ENCODE measurements at places on chromosomes 7 and 10.

DNA sequence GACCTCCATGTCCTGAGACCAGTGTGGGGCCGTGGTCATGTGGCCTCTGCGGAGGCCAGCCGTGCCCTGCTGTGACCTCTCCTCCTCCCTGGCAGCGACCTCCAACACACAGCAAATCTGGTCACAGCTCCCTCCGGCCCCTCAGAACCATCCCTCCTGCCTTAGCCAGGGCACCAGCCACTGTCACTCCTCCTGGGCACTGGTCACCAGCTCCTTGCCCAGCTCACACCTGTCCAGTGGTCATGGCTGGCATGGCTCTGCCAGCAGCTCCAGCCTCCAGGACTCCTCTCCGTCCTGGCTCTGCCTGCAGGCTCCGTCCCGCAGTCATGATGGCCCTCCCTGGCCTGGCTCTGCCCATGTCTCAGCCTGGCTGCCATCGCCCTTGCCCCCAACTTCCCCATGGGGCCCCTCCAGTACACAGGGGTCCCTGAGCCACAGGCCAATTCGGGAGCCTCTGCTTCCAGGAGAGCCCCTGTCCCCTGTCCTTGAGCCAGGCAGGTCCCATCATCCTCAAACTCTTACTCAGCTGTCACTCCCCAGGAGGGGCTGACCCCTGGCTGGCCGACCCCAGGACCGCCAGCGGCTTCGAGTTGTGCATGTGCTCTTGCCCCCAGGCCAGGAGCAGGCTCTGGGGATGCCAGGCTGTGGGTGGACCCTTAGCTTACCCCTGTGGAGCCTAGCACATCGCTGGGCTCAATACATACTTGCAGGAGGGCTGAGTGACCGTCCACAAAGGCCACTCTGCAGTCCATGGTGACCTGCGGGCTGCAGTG, 92.5 kb downstream of the TCERG1L start:
- no peak for DNase-seq

GRCh38 chr7:29315122-29315891, 120.7 kb downstream of the CHN2 start:
- no peak for DNase-seq

DNA sequence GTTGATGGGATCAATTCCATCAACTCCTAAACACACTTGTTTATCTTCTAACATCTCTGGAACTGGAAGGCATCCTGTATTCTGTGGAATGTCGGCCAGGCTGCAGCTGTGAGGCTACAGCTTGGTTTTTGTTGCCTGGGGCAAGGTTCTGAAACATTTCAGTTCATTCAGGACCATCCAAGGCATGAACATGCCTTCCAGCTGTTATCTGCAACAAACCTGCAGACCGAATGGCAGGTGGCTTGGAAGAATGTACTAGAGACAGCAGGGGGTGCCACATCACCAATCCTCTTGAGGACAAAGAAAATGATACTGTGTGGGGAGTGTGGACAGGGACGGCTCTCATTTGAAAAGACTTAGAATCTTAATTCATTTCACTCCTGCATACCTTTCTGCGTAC, 12.4 kb downstream of the PAPOLB start:
- peak; percentile 34 for DNase-seq

DNA sequence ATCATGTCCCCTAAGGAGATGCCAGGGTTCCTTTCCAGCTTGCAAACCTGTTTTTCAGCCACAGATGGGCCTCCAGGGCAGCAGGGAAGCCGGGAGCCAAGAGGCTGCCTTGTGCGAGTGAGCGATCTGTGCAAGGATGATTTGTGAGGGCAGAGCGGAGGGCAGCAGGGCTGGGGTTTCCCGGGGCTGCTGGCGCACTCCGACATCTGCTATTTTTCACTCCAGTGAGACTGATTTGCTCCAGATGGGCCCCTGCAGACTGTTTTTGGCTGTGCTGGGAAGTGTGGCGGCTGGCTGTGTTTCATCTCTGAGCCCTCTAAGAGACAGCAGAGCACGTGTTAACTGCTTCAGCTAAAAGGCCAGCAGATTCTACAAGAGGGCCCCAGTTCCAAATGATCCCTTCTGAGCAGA, 466.2 kb downstream of the TYW1 start:
- DNase-seq: no peak

- no peak for DNase-seq
Observed at GRCh38 chr10:65684896-65685295, 1240.9 kb upstream of the LRRTM3 start.

DNA sequence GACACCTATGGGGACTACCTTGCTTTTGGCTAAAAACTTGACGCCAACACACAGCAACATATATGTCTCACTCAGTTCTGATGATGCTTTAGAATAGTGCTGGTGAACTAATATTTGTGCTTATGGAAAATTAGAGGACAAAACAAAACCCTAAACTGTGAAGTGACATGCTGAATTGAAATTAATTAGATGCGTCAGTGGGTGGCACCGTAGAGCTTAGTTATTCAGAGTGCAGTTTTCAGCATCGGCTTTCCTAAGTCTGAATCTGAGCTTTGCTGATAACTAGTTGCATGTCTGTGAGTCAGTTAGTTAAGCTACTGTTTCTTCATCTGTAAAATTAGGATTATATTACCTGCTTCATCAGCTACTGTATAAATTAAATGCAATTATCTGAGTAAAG, 245.0 kb upstream of the SORCS1 start:
- DNase-seq: no peak

- DNase-seq: no peak
Observed at GRCh38 chr10:57963546-57963945, 304.1 kb downstream of the IPMK start.

- peak; percentile 71 for DNase-seq
Observed at GRCh38 chr7:124155432-124156022, 122.7 kb upstream of the TMEM229A start.

DNA sequence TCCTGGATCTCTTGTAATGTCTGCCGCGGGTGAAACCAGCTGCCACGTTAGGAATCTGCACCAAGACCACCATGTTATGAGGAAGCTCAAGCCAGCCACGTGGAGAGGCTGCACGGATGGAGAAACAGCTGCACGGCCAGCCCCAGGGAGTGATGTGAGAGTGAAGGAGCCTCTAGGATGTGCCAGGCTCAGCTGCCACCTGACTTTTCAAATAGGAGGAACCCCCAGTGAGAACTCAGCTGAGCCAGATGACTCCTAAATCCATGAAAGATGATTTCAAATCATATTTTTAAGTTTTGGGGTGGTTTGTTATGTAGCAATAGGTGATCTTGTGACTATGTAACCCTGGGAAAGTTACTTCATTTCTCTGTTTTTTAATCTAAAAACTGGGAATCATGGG, 71.7 kb downstream of the PRKAG2 start:
- no peak for DNase-seq

DNA sequence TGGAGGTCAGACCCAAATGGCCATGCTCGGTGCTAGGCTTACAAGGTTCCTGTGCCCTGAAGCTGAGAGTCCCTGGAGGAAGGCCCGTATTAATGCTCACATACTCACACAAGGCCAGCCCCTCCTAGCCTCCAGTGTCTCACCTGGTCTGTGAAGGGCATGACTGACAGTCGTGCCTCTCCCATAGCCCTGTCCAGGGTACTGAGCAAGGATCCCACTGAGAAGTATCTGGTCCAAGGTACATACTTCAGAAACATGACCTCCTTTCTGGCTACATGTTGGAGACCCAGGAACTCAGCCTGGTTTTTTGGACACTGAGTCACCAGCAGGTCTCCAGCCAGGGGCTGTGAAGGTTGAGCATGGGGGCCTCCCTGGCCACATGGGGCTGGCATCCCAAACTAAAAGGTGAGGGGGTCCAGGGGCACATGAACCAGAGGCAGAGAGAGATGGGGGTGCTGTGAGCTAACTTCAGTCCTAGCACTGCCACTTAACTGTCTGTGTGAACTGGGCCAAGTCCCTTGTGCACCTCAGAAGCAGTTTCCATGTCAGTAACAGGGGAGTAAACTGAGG, 17.6 kb upstream of the RASGEF1A start:
- DNase-seq: no peak

DNA sequence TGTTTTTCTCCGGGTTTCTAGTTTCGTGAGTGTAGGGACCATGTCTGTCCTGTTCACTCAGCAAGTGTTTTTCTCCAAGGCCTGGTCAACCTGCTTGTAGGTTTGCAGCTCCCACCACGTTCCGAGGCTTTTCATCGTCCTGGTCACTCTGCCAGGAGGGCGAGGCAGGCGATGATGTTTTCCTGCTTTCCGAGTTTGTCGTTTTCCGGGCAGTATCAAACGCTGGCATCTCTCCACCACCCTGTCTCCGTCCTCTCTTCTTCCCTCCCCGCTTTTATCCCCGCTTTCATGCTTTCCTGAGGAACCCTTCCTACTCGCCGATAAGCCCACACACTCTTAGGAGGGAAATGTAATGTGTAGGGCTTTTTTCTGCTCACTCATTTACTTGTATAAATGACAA, 11.2 kb downstream of the IQCE start:
- no peak for DNase-seq

DNA sequence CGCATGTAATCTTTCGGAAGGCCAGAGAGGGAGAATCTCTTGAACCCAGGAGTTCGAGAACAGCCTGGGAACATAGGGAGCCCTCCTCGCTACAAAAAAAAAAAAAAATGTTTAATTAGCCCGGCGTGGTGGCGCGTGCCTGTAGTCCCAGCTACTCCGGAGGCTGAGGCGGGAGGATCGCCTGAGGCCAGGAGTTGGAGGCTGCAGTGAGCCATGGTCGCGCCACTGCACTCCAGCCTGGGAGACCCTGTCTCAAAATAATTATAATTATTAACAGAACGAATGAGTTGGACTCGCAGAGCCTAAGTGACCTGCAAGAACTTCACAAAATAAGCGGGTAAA, 794 bp downstream of the PCGF6 start:
- DNase-seq: no peak

DNA sequence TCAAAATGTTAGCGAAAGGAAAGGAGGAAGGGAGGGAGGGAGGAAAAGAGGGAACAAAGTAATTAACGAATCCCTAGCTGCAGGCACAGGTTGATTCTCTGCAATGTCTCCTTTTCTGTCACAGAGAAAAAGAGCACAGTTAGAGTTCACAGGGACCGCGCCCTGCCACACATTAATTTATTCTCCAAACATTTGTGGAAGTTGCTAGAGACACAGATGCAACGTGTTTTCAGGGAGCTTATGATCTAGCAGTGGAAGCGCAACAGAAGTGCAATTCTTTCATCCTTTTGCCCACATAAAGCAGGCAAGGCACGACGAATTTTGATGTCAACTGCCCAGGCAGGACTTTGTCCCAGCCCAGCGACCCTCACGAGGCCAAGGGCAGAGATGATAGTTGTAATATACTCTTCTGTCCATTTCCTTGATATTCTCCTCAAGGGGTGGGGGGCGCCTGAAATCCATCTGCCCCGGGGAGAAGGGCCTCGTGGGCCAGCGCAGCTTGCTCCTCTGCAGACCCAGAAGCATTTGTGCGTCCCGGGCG, 101.7 kb upstream of the ZNF438 start:
- DNase-seq: no peak

- DNase-seq: no peak
Observed at GRCh38 chr10:36730316-36730715, 395.1 kb upstream of the ANKRD30A start.

DNA sequence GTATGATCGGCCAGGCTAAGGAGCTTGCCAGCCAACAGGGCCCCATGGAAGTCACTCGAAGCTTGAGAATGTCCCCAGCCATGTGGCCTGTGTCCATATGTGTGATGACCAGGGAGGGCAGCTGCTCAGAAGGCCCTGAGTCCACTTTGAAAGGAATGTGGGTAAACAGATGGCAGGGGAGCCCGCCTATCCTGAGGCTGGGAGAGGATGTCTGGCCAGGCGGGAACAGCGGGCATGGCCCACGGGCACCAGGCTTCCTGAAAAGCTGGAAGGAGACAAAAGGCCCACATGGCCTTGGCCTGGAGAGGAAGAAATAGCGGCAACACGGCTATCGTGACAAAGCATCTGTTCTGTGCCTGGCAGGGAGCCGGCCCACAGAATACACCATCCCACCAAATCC, 137.9 kb upstream of the PPIF start:
- no peak for DNase-seq

- no peak for DNase-seq
Observed at GRCh38 chr10:67789769-67790168, 48.2 kb downstream of the DNAJC12 start.

- DNase-seq: no peak
Observed at GRCh38 chr10:130498934-130499333, 362.7 kb downstream of the GLRX3 start.

- peak; percentile 49 for DNase-seq
Observed at GRCh38 chr7:33932832-33933468, 27.6 kb downstream of the BMPER start.

GRCh38 chr7:82244947-82245517, 198.5 kb downstream of the CACNA2D1 start:
- DNase-seq: no peak

DNA sequence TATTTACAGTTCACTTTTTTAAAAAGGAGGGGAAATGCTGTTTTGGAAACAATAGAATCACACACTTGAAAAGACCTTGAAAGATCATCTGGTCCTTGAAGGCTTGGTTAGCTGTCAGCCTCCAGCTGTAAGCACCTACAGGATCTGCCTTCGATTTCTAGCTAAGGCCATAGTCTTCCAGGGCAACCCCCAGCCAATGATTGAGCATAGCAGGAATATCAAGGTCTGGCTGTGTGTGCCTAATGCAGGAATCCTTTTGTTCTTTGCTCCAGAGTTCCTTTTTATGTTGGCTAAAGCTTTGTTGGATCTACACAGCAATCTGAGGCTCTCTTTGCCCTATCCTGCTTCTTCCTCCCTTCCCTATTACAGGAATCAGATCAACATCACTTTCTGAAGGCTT, 5.2 kb upstream of the YAE1 start:
- DNase-seq: no peak

- DNase-seq: no peak
Observed at GRCh38 chr7:17266565-17266964, 31.9 kb upstream of the AHR start.

- no peak for DNase-seq
Observed at GRCh38 chr10:131959841-131960240, 21.9 kb downstream of the BNIP3 start.

DNA sequence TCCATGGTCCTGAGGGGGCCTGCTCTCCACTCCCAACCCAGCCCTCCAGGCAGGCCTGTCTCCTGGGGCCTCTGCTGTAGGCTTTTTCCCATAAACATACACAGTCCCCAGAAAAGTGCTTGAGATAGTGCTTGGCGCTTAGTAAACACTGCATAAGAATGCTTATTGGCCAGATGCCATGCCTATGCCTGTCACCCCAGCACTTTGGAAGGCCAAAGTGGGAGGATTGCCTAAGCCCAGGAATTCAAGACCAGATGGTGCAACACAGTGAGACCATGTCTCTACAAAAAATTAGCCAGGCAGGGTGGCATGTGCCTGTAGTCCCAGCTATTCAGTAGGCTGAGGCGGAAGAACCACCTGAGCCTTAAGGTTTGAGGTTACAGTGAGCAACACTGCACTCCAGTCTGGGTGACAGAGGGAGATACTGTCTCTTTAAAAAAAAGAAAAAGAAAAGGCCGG, 24.6 kb upstream of the ASL start:
- DNase-seq: no peak

All from NCI-H526 treated with DMSO at 0.1 percent for 48 hours (cell line).